ENCODE measurements at places on chromosomes 1 and 21.
A peak's percentile ranks its signal among the peaks of the same experiment; 100 is the strongest.

DNA sequence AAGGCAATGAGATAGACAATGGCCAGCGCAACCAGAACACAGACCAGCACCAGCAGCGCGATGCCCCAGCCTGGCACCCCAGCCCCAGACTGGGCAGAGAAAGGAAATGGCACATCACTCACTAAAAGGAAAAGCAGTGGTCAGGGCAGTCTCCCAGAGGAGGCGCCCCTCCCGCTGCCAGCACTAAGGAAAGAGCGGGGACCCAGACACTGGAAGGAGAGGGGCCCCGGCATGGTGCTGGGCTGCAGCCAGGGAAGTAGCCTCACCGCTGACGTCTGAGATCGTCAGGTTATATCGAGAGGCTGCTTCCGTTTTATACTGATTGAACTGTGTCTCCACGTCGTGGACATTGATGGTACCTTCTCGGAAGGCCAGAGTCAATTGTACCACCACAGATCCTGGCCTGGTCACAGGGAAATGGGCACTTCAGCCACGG lies 13.8 kb downstream of the TRIM46 start:
- no peak for DNase-seq

DNA sequence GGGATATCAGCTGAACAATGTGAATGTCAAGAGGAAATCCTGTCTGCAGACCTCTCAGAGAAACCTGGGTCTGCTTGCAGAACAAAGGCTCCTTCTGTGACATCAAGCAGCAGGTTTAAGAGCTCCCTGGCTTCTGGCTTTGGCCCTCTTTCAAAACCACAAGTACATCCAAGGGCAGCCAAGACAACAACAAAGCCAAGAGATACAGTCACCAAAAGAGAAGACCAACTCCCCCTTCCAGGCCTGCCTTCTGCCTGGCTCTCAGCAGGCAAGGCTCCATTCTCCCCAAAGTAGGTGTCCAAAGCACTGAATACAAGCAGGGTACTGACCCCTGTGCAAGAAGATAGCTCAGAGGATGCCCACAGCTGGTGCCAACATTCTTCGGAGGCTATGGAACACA lies 11.5 kb downstream of the BCAR3 start:
- DNase-seq, result no peak

- peak; percentile 72 for DNase-seq
Measured at GRCh38 chr21:33380483-33380998, 22.7 kb upstream of the IFNGR2 start.

DNA sequence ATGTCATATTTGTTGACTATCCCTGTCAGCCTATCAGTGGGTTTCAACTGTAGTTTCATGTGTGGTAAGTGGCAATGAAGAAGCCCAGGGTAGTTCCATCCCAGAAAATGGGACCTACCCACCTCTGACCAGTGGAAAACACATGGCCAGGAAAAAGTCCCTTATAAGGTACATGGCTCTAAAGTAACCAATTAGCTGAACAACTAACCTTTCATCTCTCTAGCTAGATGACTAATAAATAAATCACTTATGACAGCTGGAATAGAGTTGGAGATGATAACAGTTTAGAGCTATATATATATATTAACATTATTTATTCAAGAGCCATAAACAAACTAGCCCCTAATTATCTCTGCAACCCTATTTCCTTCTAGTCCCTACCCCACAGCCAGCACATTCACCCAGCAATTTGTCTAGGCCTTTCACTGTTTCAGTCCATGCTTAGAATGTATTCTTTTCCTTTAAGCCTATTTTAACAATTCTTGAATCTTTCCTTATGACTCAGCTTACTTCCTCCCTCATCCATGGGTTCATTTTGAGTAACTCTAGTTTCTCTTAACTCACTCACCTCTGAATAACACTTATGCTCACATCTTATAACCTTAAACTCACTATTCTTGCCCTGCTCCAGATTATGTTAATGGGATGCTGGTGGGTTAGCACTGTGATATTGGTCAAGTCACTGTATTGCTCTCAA lies 83.7 kb downstream of the TNFSF18 start:
- DNase-seq, result no peak

DNA sequence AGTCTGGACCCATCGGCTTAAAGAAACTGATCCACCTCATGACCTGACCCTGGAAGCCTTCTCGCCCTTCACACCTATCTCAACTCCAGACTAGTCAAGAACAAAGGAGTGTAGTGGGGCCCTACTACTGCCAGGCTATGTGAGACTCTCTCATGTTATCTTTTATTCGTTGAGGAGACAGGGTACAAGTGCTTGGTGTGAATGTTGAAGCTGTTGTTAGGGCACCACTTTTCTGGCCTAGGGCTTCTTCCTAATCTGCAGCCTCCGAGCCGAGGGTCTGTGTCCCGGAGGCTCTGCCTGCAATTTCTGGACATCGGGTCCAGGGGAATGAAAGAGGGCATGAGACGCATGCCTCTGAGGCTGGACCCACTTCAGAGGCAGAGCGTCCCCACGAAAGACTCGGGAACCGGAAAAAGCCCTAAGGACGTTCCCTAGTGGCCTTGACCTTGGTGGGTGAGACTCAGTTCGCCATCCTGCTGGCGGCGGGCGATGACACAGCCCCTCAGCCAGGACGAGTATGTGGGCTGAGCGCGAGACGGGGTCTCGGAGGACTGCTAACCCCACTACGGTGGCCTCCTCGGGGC lies 671 bp downstream of the DNAJC11 start:
- no peak for DNase-seq

DNA sequence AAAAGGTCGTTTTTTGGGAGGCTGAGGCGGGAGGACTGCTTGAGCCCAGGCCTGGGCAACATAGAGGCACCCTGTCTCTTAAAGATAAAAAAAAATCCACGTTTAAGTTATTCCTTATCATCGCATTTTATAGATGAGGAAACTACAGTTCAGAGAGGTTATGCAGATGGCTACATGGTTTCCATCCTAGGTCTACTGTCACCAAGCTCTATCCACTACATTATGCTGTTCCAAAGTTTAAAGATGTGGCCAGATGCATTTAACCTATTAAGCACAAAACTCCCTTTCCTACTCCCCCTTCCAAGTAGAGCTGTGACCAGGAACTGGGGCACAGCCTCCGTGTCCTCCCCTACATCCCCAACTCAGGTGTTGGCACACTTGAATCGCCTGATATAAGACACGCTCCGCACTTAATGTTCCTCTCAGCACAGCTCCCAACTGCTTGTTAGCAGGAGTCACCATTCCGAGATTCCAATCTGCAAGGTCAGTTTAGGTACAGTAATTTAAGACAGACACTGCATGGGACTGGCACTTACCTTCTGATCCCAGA lies 1.3 kb downstream of the TAF5L start:
- DNase-seq, result no peak

- no peak for DNase-seq
Measured at GRCh38 chr1:220326578-220326977, 54.3 kb upstream of the RAB3GAP2 start.
